ENCODE measurements at places on chromosomes 13 and 19. TPM values are rescaled to one million over a fixed set of nuclear protein-coding genes. Genes with fewer than 3 reads are reported as not detected.

Gene TUBA3C
- not detected for total RNA-seq

- no peak for DNase-seq
Measured at GRCh38 chr13:112874751-112875300, 94.2 kb upstream of the MCF2L start.

Gene LRRC8E
- not detected for total RNA-seq

Gene PPM1N
- total RNA-seq = 4.3 TPM

Gene RSPH6A
- total RNA-seq = 0.19 TPM

GRCh38 chr13:27853335-27853734, 61.1 kb downstream of the GSX1 start:
- DNase-seq = no peak

DNA sequence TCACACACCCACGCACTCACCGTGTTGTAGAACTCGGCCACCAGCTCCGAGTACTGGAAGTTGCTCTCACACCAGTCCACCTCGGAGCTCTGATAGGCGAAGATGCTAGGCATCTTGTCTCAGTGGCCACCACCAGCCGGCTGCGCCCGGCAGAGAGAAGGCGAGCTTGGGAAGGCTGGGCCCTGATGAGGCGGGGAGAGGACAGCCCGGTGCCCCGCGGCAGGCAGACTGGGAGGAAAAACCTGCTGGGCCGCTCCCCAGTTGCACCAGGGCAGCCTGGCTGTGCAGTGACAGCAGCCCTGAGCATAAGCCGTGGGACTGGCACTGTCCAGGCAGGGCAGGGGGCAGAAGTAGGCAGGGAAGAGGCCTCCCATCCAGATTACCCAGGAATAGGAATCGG, at the start of gene ACER1:
Gene ACER1 (minus strand): TSS at position 174 of the 400 bp plus-strand sequence. CDS start 61 bp downstream, at position 113.
- no peak for DNase-seq

DNA sequence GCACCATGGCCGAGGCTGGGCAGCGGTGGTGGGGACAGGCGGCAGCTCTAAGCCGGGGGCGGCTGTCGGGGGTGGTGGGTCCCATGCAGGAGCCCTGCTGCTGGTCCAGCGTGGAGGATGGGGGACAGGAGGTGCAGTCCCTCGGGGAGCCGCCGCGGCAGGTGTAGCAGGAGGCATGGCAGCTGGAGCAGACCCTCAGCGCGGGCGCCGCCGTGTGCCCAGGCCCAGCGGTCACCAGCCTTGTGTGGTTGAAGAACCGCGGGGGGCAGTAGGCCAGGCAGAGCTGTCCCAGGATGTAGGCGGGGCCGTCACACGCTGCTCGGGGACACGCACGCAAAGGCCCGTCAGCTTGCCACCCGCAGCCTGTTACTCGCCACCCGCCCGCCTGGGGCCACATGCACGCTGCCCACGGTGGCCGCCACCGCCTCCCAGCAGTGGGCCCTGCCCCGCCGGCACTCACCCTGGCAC, 2.9 kb upstream of the C19orf25 start:
- no peak for DNase-seq

DNA sequence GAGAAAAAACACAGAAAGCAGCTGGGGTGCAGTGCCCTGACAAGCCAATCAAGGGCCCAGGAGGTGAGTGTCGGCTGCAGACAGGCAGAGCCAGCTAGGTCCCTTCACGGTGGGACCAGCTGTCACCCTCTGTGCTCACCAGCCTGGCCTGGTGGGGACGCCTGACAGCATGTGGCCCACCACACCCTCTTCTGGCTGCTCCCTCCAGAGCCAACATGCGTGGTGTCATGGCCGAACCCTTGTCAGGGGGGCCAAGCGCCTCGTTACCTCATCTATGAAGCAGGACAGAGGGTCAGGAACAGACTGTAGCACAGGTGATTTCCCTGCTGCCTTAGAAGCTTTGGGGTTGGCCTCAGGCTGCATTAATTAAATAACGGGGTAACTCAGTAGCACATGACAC, 40.0 kb upstream of the ISYNA1 start:
- DNase-seq = no peak

- peak; percentile 87 for DNase-seq
Measured at GRCh38 chr19:7705387-7706187, 3.7 kb upstream of the FCER2 start.

- no peak for DNase-seq
Measured at GRCh38 chr13:58884353-58885209, 1253.0 kb downstream of the PCDH17 start.

- DNase-seq = no peak
Measured at GRCh38 chr13:79245937-79246577, 160.0 kb downstream of the RBM26 start.

All from activated CD8-positive, alpha-beta memory T cell treated with anti-CD3 and anti-CD28 coated beads, Interleukin-2, amount 10 ng/mL, durations not matched to agents 7 days and 5 days (primary cell).